Left lobe of liver (tissue), 2 donors: ENCODE measurements at places on chromosomes 5 and 9. TPM values are rescaled to one million over a fixed set of nuclear protein-coding genes. Genes with fewer than 3 reads are reported as not detected.

DNA sequence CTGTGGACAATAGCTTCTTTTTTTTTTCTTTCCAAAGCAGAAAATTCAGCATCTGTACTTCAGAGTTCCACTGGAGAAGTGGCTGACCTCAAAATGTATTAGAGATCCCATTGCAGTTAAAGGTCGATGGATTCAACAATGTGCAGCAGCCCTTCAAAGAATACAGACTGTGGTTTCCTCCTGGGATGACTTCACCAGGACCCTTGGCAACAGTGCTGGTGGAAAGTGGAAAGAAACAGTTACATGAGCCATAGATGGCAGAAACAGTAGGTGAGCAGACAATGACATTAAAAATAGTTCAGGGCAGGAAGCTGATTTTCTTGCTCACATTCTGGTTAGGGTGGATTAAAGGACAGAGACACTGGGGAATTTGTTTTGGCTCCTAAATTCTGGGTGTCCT is 62.4 kb downstream of the SLC28A3 start:
- DNase-seq = no peak

ZNF366 gene
- 1.7 TPM for total RNA-seq

GRCh38 chr5:103624675-103625074 is 62.1 kb upstream of the NUDT12 start:
- no peak for DNase-seq

- DNase-seq = no peak
Observed at GRCh38 chr9:135945969-135946368, 15.2 kb downstream of the UBAC1 start.

DNA sequence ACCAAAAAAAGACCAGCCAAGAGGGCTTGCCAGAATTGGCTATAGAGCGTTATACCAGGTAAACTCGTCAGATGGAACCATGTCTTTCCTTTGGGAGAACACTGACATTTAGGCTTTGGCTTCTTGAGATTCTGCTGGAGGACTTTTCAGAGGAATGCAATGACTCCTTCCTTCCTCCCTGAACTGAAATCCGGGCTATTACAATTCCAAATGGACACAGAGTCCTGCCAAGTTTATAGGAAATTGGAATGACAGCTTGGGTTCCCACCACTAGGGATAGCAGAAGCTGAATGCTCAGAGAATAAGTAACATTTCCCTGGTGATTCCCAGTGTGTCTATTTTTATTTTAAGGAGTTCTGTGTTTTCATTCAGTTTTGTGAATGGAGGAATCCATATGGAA is 143.0 kb downstream of the FGF1 start:
- no peak for DNase-seq

STPG3 gene
- total RNA-seq = not detected

- DNase-seq = no peak
Observed at GRCh38 chr9:16869882-16870595, 431 bp downstream of the BNC2 start.

DNA sequence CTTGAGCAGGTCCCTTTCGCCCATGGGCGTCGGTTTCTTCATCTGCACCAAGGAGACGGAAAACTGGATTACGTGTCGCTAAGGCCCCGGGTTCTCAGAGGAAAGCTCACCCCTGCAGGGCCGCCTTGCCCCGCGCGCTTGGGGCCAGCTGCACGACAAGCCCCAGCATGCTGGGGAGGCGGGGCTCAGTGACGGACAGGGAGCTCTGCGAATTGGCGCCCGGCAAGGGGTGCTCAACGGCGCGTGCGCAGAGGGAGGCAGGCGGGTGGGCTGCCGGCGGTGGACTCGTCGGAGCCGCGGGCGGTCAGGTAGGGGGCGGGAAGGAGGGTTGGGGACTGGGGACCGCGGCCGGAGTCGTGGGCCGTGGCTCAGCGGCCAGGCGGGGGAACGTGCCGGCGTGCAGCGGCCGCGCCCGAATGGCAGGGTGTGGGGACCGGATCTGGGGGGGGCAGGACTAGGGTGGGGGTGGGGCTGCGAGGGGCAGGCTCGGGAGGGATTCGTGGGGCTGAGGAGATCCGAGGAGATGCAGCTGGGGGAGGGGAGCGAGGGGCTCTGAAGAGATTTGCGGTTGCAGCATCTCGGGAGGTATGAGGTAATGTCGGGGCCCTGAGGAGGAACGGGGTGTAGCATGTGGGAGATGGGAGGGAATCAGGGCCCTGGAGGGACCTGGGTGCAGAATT is at the start of gene TRIM32:
TSS of gene TRIM32 (plus strand) at position 232 of the 680 bp plus-strand sequence. CDS start 10,438 bp downstream, outside the sequence.
- peak; percentile 95 for DNase-seq

PROB1 gene
- total RNA-seq = 0.75 TPM

FOXI1 gene
- total RNA-seq = not detected

- DNase-seq = no peak
Observed at GRCh38 chr5:3355126-3355525, 240.5 kb upstream of the IRX1 start.

DPH7 gene
- 14.4 TPM for total RNA-seq

GRCh38 chr5:129716651-129717050 is 31.2 kb upstream of the MINAR2 start:
- no peak for DNase-seq

- DNase-seq = no peak
Observed at GRCh38 chr9:36665387-36665786, 92.7 kb downstream of the MELK start.

CCDC171 gene
- 0.45 TPM for total RNA-seq

DNA sequence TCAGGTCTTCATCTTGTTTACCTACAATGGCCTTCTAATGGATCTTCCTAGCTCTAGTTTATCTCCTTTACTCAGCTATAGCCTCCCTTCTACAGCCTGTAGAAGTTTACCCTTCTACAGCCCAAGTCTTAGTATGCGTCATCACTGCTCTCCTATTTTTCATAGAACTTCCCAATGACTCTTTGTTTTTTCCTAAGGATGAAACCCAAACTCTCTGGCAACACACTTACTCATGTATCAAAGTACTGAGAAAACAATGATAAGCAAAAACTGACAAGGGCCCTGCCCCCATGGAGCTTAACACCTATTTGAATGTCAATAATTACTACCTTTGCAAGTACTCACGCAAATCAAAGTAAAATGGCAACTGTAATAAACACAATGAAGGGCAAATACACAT is 33.7 kb downstream of the LEAP2 start:
- no peak for DNase-seq

GRCh38 chr9:92635760-92636159 is 34.2 kb downstream of the IPPK start:
- DNase-seq = peak; percentile 26

GRCh38 chr9:91814201-91814600 is 135.8 kb downstream of the ROR2 start:
- DNase-seq = no peak

PCDHA11 gene
- total RNA-seq = 0.23 TPM

PCDHGC4 gene
- total RNA-seq = 0.65 TPM

DNA sequence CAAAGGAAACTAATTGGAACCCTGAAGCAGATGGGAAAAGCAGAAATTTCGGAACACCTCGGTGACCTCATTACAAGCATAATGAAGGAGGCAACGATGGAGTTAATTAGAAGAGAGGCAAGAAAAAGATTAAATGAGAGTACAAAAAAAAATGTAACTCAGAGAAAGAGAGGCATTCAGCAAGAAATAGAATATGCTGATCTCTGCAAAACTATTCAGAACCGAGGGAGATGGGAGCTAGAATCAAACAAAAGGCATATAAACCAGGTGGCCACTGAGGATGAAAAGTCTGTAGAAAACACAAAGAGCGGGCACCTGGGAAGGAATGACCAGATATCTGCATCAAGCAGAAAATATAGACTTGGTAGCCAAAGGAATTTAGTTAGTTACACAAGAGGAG is 118.9 kb downstream of the CETN3 start:
- no peak for DNase-seq

GADD45G gene
- 17.5 TPM for total RNA-seq

REEP2 gene
- not detected for total RNA-seq

C9orf153 gene
- total RNA-seq = 0.15 TPM

DNA sequence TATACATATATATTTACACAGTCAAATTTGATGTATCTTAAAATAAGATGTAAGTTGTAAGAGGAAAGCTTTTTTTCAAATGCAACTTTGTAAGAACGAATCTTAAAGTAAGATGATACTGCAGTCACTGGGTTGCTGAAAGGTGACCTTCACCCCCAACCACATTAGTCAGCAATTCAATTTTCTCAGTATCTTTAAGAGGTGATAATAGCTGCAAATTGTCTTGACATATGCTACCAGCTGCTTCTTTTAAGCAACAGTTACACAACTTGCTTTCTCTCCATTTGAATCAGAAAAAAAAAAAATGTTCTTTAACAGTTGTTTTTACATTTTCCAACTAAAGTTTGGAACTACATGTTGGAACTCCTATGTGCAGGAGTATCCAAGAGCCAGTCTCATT is 246.6 kb upstream of the CCNG1 start:
- DNase-seq = no peak

GRCh38 chr5:120199559-120199958 is 264.5 kb upstream of the PRR16 start:
- DNase-seq = no peak

CDX1 gene
- total RNA-seq = 0.15 TPM

F2R gene
- 5.4 TPM for total RNA-seq

DNA sequence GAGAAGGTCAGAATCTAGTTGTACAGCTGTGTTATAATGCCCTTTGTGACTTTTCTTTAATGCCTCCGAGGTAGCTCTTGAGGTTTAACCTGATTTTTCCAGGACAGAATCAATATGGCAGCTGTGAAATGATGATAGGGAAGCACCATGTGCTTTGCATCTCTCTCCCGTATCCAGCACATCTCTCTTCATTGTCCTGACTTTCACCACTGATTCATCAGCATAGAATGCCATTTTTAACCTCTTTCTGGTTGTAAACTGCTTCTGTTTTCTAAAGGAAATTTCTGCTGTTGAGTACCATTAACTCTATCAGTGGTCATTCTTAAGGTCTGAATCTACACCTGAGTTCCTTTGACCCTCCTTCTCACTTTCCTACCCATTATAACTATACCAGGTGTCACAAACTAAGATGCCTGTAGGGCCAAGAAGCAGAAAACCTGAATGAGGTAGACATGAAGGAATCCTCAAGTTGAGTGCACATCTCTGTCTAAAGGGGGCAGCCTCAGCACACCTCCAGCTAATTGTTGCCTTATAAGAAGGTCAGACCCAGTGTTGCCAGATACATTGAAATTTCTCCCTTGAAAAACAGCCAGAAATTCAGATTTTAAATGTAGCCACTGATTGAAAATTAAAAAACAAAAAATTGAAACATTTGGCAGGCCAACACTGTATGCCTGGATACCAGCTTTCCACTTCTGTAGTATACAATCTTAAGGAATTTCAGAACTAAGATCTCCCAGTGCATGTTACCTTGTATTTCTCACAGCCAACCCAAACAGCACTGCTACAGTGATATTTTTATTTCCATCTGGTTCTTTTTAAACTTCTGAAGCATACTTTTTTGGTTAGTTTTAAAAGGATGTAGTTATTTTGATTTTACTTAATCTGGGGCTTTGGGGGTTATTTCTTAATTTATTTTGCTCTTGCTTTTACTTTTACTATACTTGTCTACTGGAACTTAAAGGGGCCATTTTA is 35.8 kb upstream of the TLX3 start:
- DNase-seq = no peak

PCDHGB2 gene
- total RNA-seq = 0.81 TPM

C9 gene
- total RNA-seq = 1,159 TPM
